ENCODE measurements at places on chromosomes 5 and 9. TPM values are rescaled to one million over a fixed set of nuclear protein-coding genes. Genes with fewer than 3 reads are reported as not detected.

Gene FGFR4
- total RNA-seq, result 1.4 TPM

DNA sequence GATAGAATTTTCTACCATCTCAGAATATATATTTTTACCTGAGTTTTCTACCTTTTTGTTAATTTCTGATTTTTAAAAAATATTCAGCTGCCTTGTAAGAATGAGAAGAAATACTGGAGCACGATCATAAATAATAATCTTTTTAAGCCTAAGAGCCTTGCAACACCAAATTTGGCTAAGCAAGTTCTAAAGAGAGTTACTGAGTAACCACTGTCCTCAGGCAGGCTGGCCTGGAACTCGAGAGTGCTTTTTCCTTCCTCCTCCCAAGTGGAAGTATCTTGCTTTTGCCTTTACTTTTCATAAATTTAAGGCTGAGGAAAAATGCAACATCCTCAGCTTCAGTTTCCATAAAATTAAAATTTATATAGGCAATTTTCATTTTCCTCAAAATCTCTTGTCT lies 21.0 kb downstream of the GLRX start:
- no peaks in the 10 kb centered on the region for H3K27me3 ChIP-seq
- H3K4me3 ChIP-seq, result no peak overlapping the region
- no peak for DNase-seq
- no peaks in the 10 kb centered on the region for H3K36me3 ChIP-seq
- no peaks in the 10 kb centered on the region for H3K4me1 ChIP-seq

DNA sequence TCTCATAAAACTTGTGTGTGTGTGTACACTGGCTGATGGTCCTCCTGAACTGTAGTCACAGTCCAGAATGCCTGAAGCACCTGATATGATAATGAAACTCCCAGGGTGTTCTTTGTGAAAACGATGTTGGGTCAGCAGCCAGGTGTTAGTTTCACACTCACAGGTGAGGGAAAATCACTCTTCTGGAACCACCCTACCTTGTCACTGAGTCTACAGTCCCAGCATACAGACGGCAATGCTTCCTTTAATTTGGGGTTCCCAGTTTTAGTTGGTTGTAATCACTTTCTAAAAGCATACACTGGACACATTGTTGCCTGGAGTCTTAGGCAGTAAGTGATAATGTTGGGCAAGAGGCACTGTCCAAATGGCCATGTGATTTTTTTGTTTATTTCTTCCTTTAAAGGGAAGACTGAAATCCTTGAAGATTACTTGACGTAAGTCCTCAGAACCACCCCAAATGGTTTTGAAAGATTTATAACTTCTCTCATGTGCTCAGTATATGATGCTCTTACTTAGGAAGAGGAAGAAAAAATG lies 18.2 kb upstream of the MGAT1 start:
- H3K4me3 ChIP-seq, result no peak overlapping the region
- H3K36me3 ChIP-seq, result no peaks in the 10 kb centered on the region
- H3K27ac ChIP-seq, result no peak overlapping the region
- no peak for DNase-seq

DNA sequence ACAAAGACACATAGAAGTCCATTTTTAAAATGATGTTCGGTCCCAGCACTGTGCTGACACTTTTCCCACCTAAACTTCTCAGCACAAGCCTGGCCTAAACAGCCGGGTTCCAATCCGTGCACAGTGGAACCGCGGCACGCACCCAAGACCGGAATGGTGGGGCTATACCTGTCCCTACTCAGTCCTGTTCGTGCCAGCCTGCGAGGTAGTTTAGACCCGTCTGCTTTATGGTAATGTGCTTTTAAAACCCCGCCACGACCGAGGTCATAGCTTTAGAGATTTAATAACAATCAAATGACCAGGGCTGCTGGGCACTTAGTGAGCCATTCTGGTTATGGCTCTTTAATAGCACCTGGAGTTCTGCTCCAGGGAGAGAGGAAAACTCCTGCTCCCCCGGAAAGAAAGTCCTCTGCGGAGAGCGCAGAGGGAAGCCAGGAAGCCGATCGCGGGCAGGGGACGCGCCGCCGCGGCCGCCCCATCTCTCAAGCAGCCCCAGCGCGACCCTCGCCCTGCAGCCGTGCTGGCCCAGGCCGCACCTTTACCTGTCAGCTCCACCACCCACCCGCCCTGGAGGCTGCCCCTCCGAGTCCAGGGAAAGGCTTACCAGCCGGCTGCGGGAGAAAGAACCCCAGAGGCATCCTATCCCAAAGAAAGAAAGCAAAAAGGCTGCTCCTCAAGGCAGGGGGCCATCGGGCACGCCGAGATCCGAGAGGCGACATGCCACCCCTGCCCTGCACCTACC lies 511 bp downstream of the ARL15 start:
- peaks cover 28% of the 10 kb centered on the region for H3K4me1 ChIP-seq
- peaks cover 6% of the 10 kb centered on the region for H3K27me3 ChIP-seq
- no peak for DNase-seq
- peak overlapping the region; percentile 96 for H3K4me3 ChIP-seq

- H3K27me3 ChIP-seq, result no peaks in the 10 kb centered on the region
- peaks cover 20% of the 10 kb centered on the region for H3K4me1 ChIP-seq
- peak overlapping the region; percentile 98 for H3K27ac ChIP-seq
- H3K4me3 ChIP-seq, result peak overlapping the region; percentile 98
- DNase-seq, result no peak
Observed at GRCh38 chr9:104747245-104747564, 278 bp upstream of the NIPSNAP3A start.

Gene ANKRD33B
- total RNA-seq, result 5.3 TPM
